ENCODE measurements at places on chromosomes 2 and 18. TPM values are rescaled to one million over a fixed set of nuclear protein-coding genes. Genes with fewer than 3 reads are reported as not detected.

DNA sequence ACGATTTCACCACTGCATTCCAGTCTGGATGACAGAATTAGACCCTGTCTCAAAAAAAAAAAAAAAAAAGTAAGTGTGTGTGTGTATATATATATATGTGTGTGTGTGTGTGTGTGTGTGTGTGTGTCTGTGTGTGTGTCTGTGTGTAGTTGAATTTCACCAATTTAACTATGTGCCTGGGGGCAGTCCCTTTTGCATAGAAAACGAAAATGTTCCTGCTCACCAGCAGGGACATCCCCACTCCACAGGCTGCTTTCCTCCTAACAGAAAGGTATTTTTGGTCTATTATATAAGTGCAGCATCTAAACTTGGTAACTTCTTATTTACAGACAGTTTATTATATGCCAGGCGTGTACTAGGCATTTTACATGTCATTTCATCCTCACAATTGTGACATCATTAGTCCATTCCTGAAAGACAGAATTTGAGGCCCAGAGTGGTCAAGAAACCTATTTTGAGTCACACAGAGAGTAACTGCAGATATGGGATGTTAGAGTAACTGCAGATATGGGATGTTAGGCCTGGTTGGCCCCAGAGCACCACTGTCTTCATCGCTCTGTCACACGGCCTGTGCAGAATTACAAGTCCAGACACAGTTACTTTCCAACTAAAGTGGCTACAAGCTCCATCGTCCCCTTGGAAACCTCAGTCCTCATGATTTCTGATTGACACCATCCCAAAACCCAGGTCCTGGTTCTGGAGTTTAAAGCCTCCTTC, 9.3 kb upstream of the TTL start:
- no peak for DNase-seq

DNA sequence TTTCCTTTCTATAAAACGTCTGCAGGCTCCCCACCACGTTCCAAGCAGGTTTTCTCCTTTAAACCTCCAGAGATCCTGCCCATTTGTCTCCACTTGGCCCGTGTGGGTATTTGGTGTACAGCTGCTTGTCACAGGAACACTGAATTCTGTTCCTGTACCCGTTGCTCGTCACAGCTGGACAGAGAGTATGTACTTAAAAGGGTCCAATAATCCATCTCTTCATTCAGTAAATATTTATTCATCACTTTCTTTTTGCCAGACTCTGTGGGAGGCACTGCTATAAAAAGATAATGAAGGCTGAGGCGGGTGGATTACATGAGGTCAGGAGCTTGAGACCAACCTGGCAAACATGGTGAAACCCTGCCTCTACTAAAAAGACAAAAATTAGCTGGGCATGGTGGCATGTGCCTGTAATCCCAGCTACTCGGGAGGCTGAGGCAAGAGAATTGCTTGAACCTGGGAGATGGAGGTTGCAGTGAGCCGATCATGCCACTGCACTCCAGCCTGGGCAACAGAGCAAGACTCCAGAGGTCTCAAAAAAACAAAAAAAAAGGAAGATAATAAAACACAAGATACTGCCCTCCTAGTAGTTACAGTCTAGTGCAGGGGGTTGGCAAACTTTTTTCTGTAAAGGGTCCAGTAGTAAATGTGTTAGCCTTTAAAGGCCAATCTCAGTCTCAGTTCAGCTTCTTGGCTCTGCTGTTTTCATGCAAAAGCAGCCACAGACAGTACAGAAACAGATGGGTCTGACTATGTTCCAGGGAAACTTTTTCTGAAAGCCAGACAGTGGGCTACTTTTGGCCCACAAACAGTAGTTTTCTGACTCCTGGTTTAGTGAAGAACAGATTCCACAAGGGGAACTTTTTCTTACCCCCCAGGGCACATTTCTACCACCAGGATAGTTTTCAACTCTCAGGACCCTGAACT, 309.9 kb upstream of the RAB12 start:
- no peak for DNase-seq

DNA sequence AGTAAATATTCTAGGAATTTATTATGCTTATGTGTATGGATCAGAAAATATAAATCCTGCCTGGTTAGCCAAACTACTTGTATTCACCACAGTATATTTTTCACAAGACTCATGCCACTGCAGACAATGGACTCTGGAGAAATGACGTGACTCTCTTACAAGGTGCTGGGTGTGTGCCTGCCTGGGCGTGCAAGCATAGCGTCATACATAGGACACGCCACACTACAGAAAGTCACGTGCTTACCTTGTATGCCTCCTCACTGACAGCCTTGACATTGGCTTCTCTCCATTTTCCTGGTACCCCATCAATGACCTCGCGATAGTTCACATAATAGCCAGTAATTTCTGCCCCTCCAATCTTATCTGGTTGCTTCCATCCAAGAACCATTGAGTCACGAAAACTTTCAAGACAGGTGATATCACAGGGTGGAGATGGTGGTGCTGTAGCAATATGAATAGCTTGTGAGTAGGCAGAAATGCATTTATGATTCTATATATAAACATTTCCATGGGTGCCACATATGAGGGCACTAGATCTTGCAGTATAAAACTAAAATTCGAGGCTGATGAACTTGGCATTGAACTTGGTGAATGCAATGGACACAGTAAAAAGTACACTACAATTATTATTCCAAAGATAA, 93.2 kb downstream of the MYOM1 start:
- DNase-seq: no peak

GRCh38 chr2:31087491-31087890, 50.7 kb downstream of the GALNT14 start:
- DNase-seq: no peak

GRCh38 chr2:20094955-20095354, 43.5 kb upstream of the LAPTM4A start:
- no peak for DNase-seq

Gene CYP26B1
- 1,322 TPM for total RNA-seq

Gene PSMA8
- not detected for total RNA-seq

Data from mesothelial cell of epicardium (in vitro differentiated cells).